ENCODE measurements at places on chromosomes 3 and 15.

- no peak overlapping the region for H3K27ac ChIP-seq
- H3K36me3 ChIP-seq, result no peaks in the 10 kb centered on the region
- no peaks in the 10 kb centered on the region for H3K4me1 ChIP-seq
- no peak overlapping the region for H3K4me3 ChIP-seq
Measured at GRCh38 chr15:82789491-82789890, 16.4 kb downstream of the FSD2 start.

DNA sequence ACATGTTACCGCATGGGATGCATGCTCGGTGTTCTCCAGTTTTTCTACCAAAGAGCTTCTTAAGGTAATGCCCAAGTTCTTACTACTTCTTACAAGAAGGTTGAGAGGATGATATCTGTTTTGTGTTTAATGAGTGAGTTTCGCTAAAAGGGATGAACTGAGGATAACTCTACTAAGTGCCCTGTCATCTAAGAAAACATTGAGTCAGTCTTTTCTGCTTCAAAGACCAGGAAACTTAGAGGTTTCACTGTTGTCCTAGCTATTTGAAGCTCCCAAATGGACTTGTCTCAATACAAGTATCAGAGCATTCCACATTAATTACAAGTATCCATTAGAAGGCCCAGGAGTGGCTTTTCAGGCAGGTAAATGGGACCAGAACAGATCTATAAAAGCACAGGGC lies 296.2 kb downstream of the KBTBD8 start:
- H3K27ac ChIP-seq, result no peak overlapping the region
- H3K36me3 ChIP-seq, result no peaks in the 10 kb centered on the region
- H3K4me1 ChIP-seq, result no peaks in the 10 kb centered on the region

- no peak overlapping the region for H3K27ac ChIP-seq
- no peak overlapping the region for H3K4me3 ChIP-seq
- H3K36me3 ChIP-seq, result no peaks in the 10 kb centered on the region
- no peak for DNase-seq
- no peaks in the 10 kb centered on the region for H3K27me3 ChIP-seq
- H3K4me1 ChIP-seq, result no peaks in the 10 kb centered on the region
Measured at GRCh38 chr15:46366360-46367007, 731.7 kb downstream of the SQOR start.

GRCh38 chr15:31405200-31405920 lies 78.7 kb downstream of the KLF13 start:
- H3K4me1 ChIP-seq, result no peaks in the 10 kb centered on the region
- no peak overlapping the region for H3K4me3 ChIP-seq
- no peak overlapping the region for H3K27ac ChIP-seq
- H3K27me3 ChIP-seq, result no peaks in the 10 kb centered on the region
- H3K36me3 ChIP-seq, result no peaks in the 10 kb centered on the region
- DNase-seq, result no peak

DNA sequence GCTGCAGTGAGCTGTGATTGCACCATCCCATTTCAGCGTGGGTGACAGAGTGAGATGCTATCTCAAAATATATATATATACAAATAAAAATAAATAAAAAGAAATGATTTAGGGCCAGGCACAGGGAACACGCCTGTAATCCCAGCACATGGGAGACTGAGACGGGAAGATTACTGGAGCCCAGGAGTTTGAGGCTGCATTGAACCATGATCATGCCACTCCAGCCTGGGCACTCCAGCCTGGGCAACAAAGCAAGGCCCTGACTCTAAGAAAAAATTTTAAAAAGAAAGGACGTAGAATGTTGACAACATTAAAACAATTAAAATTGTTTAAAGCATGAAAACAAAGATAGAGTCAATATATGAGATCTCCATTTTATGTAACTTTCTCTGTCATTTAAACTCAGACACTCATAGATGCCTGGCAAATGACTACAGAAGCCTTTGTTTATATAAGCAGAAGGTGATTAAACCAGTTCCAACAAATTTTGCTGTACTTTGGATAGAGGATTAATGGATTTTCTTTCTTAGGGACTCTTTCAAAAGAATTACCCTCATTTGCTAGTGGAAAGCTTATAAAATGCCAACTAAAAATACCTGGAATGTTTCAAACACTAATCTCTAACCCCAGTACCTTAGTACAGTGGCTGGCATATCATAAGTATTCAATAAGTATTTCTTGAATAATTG lies 10.7 kb upstream of the TRPM7 start:
- no peaks in the 10 kb centered on the region for H3K27me3 ChIP-seq
- no peaks in the 10 kb centered on the region for H3K4me1 ChIP-seq
- no peak overlapping the region for H3K4me3 ChIP-seq
- DNase-seq, result no peak
- H3K36me3 ChIP-seq, result no peaks in the 10 kb centered on the region

DNA sequence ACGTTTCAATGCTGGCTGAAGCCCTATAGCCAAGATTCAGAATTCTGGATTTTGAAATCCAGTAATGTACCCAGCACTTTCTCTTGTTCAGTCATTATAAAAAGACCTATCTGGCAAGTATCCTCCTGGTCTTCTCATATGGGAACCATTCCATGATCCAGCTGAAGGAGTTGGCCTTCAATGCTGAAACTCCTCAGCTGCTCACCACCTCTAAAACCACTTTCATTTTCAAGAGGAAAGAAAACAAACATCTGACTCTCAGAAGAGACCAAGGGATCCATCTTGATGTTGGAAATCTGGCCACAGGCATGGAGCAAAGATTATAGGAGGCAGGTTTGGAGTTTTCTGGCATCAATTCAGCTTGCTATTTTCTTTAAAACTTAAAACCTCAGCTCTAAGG lies 235.4 kb downstream of the FMN1 start:
- H3K27me3 ChIP-seq, result no peaks in the 10 kb centered on the region
- no peaks in the 10 kb centered on the region for H3K4me1 ChIP-seq
- H3K36me3 ChIP-seq, result no peaks in the 10 kb centered on the region
- no peak for DNase-seq
- no peak overlapping the region for H3K27ac ChIP-seq
- no peak overlapping the region for H3K4me3 ChIP-seq

DNA sequence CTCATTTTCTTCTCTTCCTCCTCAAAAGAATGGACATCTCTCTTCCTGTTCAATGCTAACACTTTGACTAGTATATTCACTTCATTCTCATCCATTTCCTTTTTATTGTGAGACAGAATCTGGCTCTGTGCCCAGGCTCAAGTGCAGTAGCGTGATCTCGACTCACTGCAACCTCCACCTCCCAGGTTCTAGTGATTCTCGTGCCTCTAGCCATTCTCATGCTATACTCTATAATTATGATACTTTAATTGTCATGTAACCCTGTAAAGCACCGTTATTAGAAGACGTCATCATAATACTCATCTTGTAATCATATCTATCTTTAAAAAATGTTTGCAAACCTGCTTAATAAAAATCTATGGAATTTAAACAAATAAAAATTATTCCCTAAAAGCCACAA lies 107.0 kb downstream of the SHOX2 start:
- H3K36me3 ChIP-seq, result no peaks in the 10 kb centered on the region
- H3K27ac ChIP-seq, result no peak overlapping the region
- no peak for DNase-seq

DNA sequence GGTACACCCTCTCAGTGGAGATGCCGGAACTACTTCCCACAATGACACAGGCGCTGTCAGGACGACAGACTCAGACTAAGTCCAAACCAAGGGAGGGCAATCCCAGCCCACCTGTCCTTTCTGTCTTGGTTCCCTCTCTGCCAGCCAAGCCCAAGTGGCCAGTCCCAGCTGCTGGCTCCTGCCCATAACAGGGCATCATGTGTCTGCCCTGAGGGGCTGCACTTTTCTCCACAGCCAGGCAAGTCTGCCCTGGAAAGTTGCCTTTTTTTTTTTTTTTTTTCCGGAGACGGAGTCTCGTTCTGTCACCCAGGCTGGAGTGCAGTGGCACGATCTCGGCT lies 20.0 kb upstream of the BCL2A1 start:
- no peak overlapping the region for H3K4me3 ChIP-seq
- H3K27ac ChIP-seq, result no peak overlapping the region
- DNase-seq, result no peak
- no peaks in the 10 kb centered on the region for H3K27me3 ChIP-seq

DNA sequence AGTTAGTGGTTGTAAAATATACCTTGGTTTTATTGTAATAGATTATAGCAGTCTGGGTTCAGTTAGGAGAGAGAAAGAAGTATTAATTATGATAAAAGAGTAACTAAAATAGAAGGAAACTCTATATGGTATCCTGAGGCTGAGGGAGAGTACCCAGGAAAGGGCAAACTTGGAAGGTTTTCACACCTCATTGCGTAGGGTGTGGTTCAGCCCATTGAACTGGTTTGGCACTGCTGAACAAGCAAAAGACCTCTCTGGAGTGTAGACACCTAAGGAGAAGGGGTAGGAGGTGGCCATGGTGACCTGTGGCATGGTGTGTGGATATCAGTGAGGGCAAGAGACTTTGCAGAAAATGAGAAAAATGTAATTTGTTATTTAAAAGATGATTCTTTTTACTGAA lies 63.5 kb downstream of the STT3B start:
- no peak overlapping the region for H3K27ac ChIP-seq
- DNase-seq, result no peak
- H3K4me3 ChIP-seq, result no peak overlapping the region
- H3K27me3 ChIP-seq, result no peaks in the 10 kb centered on the region
- peaks cover 7% of the 10 kb centered on the region for H3K4me1 ChIP-seq
- H3K36me3 ChIP-seq, result peaks cover 3% of the 10 kb centered on the region

DNA sequence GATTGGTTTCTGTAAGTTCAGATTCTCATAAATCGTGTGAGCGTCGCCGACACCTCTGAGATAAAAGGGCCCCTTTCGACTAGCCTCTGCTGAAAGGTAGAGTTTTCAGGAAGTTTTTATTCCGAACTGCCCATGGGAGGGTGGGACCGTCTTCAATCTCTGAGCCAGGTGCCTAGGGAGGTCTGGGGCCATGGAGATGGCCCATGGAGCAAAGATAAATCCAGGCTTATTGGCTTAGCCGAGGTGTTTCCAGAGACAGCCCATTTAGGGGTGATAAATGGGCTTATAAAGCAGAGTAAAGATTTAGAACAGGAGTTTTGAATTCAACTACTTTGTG lies 442 bp downstream of the QTRT2 start:
- H3K4me1 ChIP-seq, result 0 out of 2 replicates have a peak, but pooled peaks cover 2% of the 10 kb centered on the region
- peak overlapping the region; percentile 72 for H3K27ac ChIP-seq

DNA sequence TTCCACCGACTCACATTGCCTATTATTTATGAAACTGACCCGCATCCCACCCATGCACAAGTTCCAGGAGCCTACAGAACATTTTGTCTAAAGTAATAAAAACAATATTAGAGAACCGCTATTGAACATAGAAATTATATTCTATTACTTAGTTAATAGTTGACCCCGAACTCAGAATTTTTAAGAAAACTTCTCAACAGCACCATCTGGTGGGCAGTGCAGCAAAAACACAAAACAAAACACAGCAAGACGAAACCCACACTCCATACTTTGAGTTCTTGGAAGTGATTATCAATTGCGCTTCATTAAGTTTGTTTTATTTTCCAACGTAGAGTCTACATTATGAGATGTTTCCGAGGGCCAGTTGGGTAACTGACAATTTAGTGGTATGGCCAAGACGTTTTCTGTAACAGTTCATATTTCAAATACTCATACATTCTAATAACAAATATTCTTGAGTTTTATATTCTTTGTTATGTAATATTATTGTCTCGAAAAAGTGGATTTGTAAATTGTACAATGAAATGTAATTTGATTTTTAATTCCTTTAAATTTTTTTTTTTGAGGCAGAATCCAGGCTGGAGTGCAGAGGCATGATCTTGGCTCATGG lies 24.0 kb upstream of the C3orf70 start:
- H3K4me3 ChIP-seq, result no peak overlapping the region
- DNase-seq, result no peak
- no peaks in the 10 kb centered on the region for H3K36me3 ChIP-seq
- no peak overlapping the region for H3K27ac ChIP-seq

DNA sequence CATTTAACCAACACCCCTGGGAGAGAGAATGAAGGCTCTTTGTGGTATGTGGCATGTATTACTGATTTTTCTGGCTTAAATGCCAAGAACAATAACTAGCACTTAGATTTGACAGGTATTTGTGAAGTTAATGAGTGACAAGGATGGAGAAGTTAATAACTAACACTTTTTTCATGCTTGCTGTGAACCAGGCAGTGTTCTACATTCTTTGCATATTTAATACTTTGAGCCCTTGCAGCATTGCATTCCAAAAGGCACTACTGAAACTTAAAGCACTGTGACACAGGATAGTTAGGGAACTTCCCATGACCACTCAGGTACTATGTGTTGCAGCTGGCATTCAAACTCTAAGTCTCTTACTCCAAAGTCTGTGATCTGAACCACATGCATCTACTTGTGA lies 650.6 kb downstream of the ZPLD1 start:
- no peaks in the 10 kb centered on the region for H3K36me3 ChIP-seq
- H3K4me3 ChIP-seq, result no peak overlapping the region
- H3K27me3 ChIP-seq, result no peaks in the 10 kb centered on the region
- DNase-seq, result peak; percentile 7
- H3K4me1 ChIP-seq, result no peaks in the 10 kb centered on the region

- H3K36me3 ChIP-seq, result no peaks in the 10 kb centered on the region
- no peak for DNase-seq
Measured at GRCh38 chr15:63094495-63094931, 27.1 kb upstream of the LACTB start.

- no peak overlapping the region for H3K4me3 ChIP-seq
- no peak overlapping the region for H3K27ac ChIP-seq
- H3K36me3 ChIP-seq, result no peaks in the 10 kb centered on the region
- no peaks in the 10 kb centered on the region for H3K27me3 ChIP-seq
Measured at GRCh38 chr15:76684002-76684401, 221.1 kb downstream of the SCAPER start.

DNA sequence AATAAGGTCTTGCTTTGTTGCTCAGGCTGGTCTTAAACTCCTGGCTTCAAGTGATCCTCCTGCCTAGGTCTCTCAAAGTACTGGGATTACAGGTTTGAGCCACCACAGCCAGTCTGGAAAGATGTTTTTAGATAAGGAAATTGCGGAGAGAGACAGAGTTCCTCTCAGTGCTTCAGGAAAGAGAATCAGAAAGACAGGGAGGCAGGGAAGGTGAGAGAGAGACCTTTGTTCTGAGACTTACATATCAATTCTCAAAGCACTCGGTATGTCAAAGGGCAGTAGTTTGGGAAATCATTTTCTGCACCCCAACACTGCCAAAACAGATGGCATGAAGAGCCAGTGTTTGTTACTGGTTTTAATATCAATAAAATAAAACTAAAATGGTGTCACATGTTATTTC lies 13.1 kb upstream of the GCNT3 start:
- H3K27me3 ChIP-seq, result no peaks in the 10 kb centered on the region
- no peak overlapping the region for H3K27ac ChIP-seq
- DNase-seq, result no peak
- H3K4me3 ChIP-seq, result no peak overlapping the region

DNA sequence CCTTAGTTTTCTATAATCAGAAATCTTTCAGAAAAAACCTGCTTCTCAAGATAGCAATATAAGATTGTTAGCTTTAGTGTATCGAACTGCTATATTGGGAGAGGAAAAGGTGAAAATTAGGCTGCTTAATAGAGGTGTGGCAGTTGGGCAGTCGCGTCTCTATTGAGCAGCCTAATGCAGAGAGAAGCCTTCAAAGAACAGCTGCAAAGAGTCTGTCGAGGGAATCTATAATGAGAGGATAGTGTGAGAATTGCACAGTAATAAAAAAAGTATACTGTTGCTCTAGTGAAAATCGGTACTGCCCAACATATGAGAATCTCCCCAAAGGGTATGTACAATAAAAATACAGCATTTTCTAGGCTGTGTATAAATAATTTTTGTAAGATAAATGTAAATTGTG lies 184.4 kb downstream of the TCF12 start:
- H3K4me1 ChIP-seq, result peaks cover 19% of the 10 kb centered on the region
- H3K27me3 ChIP-seq, result no peaks in the 10 kb centered on the region
- peak overlapping the region; percentile 74 for H3K27ac ChIP-seq
- no peak for DNase-seq

- no peak overlapping the region for H3K4me3 ChIP-seq
- no peaks in the 10 kb centered on the region for H3K36me3 ChIP-seq
- H3K27ac ChIP-seq, result no peak overlapping the region
- no peaks in the 10 kb centered on the region for H3K4me1 ChIP-seq
- no peak for DNase-seq
- no peaks in the 10 kb centered on the region for H3K27me3 ChIP-seq
Measured at GRCh38 chr3:87203809-87204208, 23.3 kb upstream of the CHMP2B start.

Data from GM12878 (cell line).